ENCODE measurements at places on chromosomes 12 and 14.

DNA sequence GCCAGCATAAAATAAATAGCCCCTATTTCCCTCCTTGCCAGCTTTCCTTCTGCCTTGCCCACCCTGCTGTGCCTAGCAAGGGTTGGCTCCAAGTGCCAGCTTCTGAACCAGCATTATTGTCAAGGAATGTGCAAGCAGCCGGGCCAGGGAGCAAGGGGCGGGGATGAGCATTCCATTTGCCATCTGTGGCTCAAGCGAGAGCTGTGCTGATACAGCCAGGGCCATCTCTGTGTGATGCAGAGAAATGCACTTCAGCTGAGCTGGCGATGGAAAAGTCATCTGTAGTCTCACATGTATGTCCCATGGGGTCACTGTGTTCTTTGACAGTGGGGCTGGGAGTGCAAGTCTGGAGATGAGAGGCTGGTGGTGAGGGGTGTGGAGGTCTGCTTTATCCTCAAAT, 137.3 kb downstream of the SUDS3 start:
- no peak for DNase-seq

- DNase-seq: no peak
These were observed 5.6 kb downstream of the SIX1 start for GRCh38 chr14:60643463-60644314.

GRCh38 chr14:78581229-78581628, 411.1 kb downstream of the NRXN3 start:
- DNase-seq: no peak

DNA sequence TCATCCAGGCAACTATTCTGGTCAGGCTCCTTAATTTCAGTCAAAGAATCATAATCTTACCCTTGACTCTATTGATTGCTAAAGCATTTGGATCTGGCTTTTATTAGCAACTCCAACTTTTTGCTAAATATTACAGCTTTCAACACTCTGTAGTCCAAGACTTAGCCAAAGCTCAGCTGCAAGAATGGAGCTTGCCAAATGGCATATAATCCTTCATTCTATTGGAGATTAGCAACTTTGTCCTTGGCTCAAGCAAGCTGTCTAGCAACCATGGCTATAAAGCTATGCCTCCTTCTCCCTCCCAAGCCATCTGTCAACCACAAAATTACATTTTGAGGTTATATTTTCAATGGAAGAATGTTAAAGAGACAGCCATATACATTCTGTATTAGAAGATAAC, 23.1 kb upstream of the NID2 start:
- DNase-seq: no peak

- DNase-seq: no peak
These were observed 921 bp upstream of the CEP83 start for GRCh38 chr12:94460616-94460959.

DNA sequence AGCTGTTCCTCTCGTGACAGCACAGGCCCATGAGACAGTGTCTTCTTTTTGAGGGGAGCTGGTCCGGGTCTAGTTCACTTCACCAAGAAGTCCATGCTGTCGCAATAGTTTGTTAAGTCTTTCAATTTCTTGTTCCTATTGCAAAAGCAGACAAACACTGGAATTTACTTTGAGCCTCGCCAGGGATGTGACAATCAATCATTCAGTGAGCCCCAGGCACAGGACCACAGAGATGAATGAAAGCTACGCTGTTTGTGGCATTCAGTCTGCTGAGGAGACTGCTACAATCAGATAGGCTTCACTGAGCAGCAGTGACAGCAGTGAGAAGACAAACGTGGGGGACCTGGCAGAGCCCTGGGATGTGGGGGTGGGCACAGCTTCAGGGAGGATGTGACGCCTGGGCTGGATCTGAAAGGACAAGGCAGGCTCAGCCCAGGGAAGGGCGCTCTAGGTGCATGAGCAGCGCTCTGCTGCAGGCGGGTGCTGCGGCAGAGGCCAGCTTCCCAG, 35.5 kb downstream of the TCTN1 start:
- DNase-seq: peak; percentile 45

GRCh38 chr12:1662761-1663439, 28.0 kb upstream of the ADIPOR2 start:
- DNase-seq: no peak
